Fibroblast of pulmonary artery (primary cell): ENCODE measurements at places on chromosomes 7 and 10.

- DNase-seq, result no peak
Measured at GRCh38 chr10:480498-480927, 209.0 kb downstream of the DIP2C start.

GRCh38 chr7:129067943-129068548 lies 13.1 kb upstream of the TNPO3 start:
- DNase-seq, result no peak

GRCh38 chr10:69898524-69898923 lies 96.8 kb downstream of the COL13A1 start:
- no peak for DNase-seq

DNA sequence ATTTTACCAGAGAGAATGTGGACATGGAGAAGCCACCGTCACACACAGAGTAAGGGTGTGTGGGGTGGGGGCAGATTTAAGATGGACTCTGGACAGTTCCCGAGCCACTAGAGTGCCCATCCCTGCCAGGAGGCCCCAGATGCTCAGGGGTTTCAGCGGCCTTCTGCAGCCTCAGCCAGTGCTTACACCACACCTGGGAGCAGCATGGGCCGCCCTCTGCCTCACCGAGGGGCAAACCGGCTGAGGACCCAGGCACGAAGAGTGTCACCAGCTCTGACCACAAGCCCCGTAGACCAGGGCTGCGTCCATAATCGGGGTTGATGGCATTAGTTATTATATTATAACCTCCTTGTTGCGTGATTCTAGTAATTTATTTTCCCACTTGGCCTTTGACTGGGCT lies 6.7 kb upstream of the MNX1 start:
- DNase-seq, result no peak

- DNase-seq, result no peak
Measured at GRCh38 chr7:25444991-25445390, 216.7 kb upstream of the NPVF start.

DNA sequence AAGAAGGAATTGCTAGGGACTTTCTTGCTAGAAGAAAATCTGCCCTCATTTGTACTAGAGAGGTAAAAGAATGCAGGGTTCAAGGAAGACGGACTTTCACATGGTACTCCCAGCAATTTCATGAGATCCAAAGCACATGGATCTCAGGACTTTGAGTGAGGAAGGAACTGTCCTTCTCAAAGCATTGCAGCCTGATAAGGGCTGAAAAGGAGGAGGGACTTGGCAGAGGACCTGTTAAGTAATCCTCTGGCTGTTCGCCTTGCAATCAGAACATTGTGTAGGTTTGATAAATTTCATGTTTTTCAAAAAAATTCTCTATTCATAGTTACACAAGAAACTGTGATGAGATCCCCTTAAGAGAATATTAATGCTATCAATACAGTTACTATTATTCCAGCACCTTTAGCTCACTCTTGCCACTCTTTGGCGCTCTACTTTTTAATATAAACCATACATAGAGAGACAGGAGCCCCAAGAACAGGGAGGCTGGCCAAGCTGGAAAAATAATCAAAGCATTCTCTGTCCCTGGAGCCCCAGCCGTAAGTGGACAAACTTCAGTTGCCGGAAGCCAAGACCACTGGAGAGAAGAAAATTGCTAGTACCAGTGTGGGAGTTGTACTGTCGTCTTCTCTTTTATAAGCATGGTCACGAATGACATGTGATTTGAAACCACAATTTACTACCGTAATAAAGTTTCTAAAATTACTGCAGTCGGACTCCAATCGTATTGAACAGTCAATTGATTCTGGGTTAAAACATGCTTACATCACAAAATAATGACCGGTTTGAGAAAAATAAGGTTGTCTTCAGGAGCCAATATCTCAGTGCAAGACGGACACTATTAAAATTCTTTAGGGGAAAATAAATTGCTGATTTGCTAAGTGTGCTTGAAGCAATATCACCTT lies 424.4 kb downstream of the SDK1 start:
- peak; percentile 50 for DNase-seq

DNA sequence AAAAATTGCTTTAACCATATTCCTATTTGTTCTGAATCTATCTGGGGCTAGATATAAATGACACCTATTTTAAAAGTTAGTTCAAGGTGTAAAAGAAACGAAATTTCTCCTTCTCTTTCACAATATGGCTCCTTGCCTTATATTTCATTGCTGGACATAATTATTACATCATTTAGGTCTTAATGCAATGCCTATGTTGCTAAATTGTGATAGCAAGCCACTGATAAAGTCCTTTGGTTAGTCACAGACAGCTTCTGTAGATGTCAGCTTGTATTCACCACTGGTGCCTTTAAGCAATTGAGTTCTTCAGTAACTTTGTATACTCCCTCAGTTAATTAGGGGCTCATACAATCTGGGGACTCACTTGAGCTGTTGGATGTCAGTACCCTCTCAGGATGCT lies 1236.6 kb downstream of the GATA3 start:
- no peak for DNase-seq

DNA sequence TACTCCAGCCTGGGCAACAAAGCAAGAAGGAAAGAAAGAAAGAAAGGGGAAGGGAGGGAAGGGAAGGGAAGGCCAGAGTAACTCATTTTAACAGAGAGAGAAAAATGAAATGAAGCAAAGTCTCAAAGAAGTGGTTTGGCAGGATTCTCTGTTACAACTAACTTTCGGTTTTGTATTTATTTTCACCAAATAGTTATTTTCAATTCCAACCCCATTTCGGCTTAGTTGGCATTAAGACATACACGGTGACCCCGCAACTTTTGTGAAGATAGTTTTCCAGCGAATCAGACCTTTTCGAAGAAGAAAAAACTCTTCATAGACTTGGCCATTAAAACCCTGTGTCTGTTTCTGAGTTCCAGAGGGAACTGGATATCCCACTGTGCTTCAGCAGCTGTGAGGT lies 45.2 kb upstream of the LYZL2 start:
- DNase-seq, result no peak

GRCh38 chr10:91091780-91092179 lies 128.7 kb upstream of the PCGF5 start:
- no peak for DNase-seq

DNA sequence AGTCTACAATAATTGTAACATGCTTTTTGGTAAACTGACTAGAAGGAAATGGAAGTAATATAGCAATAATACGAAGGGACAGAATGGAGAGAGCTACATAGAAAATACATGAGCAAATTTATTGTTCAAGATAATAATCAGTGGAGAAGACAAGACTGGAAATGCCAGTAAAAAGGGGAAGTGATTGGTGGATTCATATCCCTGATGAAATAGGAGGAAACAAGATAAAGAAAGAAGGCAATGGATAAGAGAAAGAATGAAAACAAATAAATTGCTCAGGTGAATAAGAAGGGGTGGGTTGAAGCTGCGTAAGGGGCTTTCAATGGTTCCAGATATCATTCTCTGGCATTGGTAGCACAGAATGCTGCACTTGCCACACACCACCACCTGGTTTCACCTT lies 135.9 kb downstream of the LRRN3 start:
- no peak for DNase-seq

DNA sequence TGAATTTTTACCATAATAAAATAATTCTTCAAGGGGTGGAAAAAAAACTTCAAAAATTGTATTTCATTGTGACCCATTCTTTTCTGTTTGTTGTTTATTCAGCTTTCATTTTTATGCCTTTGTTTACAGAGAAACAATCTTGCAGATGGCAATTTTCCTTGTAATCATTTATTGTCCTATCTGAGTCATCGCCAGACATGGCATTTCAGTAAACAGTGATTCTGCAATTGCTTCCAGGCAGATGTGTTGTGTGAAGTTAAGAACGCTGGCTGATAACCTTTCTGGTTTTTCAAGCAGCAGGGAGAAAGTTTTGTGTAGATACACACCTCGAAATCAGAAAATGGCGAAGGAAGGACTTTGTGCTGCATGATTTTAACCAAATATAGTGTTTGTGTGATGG lies 80.7 kb upstream of the RPA3 start:
- peak; percentile 33 for DNase-seq

- DNase-seq, result no peak
Measured at GRCh38 chr7:24821754-24822054, 64.4 kb upstream of the GSDME start.

DNA sequence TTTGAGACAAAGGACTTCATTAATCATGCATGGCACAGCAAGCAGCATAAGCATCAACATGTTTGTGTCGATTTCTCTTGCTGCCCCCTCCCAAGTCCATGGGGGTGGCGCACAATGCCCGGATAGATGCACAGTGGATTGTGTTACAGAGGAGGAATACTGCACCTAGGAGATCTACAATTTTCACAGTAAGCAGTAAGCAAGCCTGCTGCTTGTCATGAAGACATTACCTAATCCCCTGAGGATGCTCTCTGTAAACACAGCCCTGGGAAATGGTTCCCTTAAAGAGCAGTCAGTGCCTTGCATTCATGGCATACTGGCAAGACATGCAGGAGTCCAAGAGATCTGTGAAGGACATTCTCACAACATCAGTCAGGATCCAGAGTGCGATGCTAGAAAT lies 137.7 kb downstream of the ETV1 start:
- peak; percentile 38 for DNase-seq

GRCh38 chr7:82572195-82572880 lies 128.8 kb upstream of the CACNA2D1 start:
- peak; percentile 93 for DNase-seq

DNA sequence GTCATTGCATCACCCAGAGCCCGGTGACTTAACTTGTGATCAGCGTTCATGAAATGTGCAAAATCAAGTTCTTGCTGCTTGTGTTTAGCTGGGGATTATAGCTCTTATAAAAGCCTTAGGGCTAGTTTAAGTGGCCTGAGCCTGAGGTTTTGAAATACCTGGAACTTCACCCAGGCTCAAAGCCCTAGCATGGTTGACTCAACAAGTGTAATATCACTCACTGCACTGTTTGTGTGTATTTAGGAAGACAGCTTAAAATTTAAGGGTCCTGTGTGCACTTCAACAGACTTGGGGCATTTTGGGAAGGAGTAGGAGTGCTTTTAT lies 489.5 kb downstream of the GATA3 start:
- no peak for DNase-seq

GRCh38 chr7:124497176-124497575 lies 268.4 kb downstream of the GPR37 start:
- DNase-seq, result no peak

- DNase-seq, result peak; percentile 16
Measured at GRCh38 chr7:77989981-77990566, 191.5 kb downstream of the PHTF2 start.

DNA sequence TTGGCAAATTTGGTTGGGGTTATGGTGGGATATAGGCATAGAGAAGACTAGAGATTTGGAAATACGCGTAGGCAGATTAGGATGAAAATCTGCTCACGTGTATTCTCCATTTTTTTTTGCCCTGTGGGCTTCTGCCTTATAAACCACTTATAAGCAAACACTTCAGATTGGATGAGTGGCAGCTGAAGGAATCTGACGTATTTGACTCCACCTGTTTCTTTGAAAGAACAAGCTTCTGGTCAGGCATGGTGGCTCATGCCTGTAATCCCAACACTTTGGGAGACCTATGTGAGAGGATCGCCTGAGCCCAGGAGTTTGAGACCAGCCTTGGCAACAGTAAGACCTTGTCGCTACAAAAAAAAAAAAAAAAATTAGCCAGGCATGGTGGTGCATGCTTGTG lies 5.1 kb downstream of the STK31 start:
- DNase-seq, result no peak

GRCh38 chr10:10914144-10914543 lies 103.5 kb upstream of the CELF2 start:
- DNase-seq, result peak; percentile 72

- peak; percentile 31 for DNase-seq
Measured at GRCh38 chr7:44372560-44373417, 47.4 kb upstream of the CAMK2B start.

- DNase-seq, result peak; percentile 94
Measured at GRCh38 chr7:108348913-108349312, 107.3 kb downstream of the NRCAM start.

GRCh38 chr7:115273139-115273772 lies 351.4 kb downstream of the MDFIC start:
- no peak for DNase-seq

DNA sequence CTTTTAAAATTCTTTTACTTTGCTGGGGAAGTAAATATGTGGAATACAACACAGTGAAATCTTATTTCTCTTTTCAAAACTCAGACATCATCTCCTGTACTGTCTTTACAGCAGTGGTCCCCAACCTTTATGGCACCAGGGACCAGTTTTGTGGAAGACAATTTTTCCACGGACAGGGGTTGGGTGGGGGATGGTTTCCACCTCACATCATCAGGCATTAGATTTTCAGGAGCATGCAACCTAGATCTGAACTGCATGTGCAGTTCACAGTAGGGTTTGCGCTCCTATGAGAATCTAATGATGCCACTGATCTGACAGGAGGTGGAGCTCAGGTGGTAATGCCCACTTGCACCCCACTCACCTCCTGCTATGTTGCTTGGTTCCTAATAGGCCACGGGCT lies 12.2 kb downstream of the TMEM60 start:
- no peak for DNase-seq

DNA sequence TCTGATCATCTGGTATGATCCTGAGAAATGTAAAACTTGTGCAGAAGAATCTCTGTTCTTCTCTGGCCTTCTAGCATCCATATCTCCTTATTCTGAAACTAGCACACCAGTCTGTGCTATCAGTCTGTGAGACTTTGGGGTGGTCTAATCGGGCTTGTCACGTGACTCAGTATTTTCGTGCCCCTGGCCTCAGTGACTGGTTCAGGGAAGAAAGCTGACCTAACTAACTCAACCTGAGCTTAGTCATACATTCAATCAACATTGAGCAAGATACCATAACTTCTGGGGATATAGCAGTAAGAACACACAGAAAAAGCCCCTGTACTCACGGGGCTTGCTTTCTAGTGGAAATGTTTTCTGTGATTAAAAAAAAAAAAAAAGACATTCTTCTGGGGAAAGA lies 109.3 kb downstream of the DKK1 start:
- peak; percentile 22 for DNase-seq

DNA sequence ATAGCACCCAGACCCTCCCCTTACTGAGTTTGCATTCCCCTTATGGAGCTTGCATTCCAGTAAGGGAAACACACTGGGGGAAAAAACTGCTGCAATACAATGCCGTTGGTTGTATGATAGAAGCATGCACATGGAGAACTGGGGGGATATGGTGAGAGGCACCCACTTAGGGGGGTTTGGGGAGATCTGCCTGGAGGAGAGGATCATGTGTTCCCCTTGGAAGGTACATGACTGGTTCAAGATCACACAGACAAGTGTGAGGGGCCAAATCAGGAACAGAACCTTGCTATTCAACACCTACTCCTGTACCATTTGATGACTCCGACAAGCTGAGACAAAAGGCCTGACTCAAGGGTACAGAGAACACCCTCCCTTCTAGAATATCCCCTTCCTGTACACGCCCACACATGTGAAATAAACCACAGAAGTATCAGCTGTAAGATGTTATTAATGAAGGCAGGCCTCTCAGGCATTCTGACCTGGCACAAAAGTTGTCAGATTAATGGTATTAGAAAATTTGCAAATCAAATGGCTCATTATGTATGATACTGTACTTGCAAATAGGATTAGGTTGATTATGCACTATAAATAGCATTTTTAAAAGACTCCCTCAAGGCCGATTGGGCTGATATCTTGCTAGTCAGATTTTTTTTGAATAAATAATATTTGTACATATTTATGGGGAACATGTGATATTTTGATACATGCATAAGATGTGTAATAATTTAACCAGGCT lies 122.2 kb downstream of the NPY start:
- no peak for DNase-seq

- no peak for DNase-seq
Measured at GRCh38 chr10:81733542-81733941, 141.5 kb upstream of the NRG3 start.

- peak; percentile 62 for DNase-seq
Measured at GRCh38 chr10:43292755-43293676, 26.2 kb upstream of the RASGEF1A start.
